ENCODE measurements at places on chromosomes 12 and 14. TPM values are rescaled to one million over a fixed set of nuclear protein-coding genes. Genes with fewer than 3 reads are reported as not detected.

- no peak for DNase-seq
Measured at GRCh38 chr14:98194821-98195220, 1077.2 kb downstream of the BCL11B start.

GRCh38 chr14:20591235-20591634 is at the start of gene RNASE12:
RNASE12 (minus strand) TSS chr14:20591376; CDS start chr14:20590723, 653 bp downstream.
- no peak for DNase-seq

- no peak for DNase-seq
Measured at GRCh38 chr12:84860718-84861117, 51.9 kb downstream of the SLC6A15 start.

GRCh38 chr14:74652541-74652940 is 40.5 kb upstream of the LTBP2 start:
- DNase-seq: no peak

DNA sequence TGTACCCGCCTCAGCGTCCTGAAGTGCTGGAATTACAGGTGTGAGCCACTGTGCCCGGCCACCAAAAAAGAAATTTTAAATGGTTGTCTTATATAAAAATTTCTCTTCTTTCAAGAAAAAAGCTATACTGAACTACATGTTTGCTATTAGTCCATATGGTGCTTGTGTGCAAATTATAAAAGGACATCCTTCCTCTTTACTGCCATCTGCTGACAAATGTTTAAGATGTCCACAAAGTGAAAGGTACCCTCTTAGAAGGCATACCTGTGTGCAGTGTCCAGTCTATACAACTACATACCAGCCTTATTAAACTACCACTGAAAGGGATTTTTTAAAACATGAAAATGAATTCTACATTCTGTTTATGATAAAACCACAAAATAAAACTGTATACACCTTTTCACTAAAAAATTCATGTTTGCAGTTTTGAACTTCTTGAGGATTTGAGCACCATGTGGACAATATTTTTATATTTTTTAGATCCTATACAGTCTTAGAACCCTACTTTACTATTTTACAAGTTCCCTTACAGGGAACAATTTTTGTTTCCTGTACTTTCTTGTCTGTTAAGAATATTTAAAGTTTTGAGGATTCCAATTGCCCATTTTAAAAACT is 32.8 kb upstream of the TOMM20L start:
- DNase-seq: no peak

GRCh38 chr12:109670731-109671130 is 42.9 kb upstream of the FAM222A start:
- DNase-seq: no peak

DNA sequence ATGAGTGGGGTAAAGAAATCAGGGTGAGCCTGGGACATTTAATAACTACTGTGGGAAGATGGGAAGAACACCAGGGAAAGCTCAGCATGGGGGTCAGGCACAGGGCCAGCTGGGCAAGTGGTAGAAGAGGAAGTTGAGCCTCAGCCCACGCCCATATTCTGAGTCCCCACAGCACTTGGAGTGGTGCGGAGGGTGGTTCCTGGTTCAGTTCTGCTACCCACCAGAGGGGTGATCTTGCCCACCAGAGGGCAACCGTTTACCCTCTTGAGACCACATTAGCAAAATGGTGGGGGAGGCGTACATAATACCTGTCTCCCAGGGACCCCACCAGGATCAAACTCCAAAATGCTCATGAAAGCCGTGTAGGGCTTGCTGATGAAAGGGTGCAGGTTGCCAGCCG is 16.8 kb upstream of the ANKRD33 start:
- no peak for DNase-seq

GRCh38 chr12:108738170-108738569 is 6.9 kb upstream of the CORO1C start:
- DNase-seq: no peak

- no peak for DNase-seq
Measured at GRCh38 chr14:103818870-103819269, 28.5 kb downstream of the PPP1R13B start.

DNA sequence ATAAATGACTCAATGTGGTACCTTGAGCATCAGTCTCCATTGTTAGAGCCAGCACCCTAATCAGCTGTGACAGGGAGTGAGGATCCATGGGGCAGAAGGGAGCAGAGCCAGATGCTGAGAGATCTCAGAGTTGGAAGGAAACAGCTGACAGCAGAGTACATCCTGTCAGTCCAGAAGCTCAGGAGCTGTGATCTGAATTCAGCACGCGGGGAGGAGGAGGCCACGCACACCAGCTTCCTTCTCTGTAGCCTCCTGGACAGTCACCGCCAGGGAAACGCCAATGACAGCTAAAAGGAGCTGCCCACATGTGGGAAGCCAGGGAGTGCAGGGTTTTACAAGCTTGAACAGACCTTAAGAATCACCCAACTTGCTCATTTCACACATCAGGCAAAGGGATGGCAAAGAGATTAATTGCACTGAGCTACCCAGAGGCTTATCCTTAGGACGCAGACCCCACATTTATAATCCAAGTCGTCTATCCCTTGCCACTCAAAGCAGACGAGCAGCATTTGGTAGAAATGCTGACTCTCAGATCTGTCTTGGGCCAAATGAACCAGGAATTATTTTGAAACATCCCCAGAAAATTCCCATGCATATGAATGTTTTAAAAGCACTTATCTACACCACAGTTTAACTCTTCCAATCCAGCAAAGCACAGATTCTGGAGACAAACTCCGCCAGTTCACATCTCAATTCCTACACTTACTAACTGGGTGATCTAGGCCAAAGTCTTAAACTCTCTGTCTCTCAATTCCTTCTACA is 322.6 kb upstream of the TMTC1 start:
- DNase-seq: no peak

Gene YBX3
- total RNA-seq: 91.9 TPM

Gene TMEM260
- total RNA-seq: 13.9 TPM

Gene USP15
- 159 TPM for total RNA-seq

Gene CCDC177
- total RNA-seq: not detected

Gene CACNA2D4
- total RNA-seq: 6.8 TPM
